ENCODE measurements at places on chromosomes 2 and 18.

GRCh38 chr18:57898506-57899124 lies 95.5 kb upstream of the ATP8B1 start:
- no peak for DNase-seq

GRCh38 chr2:71718686-71719085 lies 265.3 kb downstream of the DYSF start:
- DNase-seq: no peak

- DNase-seq: no peak
These were observed 342.9 kb downstream of the SUCLG1 start for GRCh38 chr2:84116143-84116542.

- no peak for DNase-seq
These were observed 7.3 kb upstream of the AMMECR1L start for GRCh38 chr2:127893033-127893432.

- DNase-seq: no peak
These were observed 66.9 kb upstream of the DLX2 start for GRCh38 chr2:172169611-172170010.

DNA sequence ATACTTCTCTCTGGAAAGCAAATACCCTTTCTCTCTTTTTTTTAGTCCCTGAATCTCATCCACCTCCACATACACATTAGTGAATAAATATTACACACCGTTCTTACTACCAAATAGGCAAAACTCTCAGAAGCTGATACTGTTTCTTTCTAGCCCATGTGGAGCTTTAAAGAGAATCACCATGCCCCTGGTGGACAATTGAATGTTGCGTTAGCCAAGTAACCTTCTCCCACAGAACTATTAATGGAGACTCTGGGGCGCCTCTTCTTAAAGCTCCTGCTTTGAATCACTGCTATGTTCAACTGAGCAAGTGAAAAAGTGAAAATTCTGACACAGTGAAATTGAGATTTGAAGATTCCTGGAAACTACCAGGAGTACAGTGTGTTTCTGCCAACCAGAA lies 522.8 kb upstream of the CDH7 start:
- DNase-seq: no peak

- peak; percentile 80 for DNase-seq
These were observed 67.5 kb downstream of the EMILIN2 start for GRCh38 chr18:2914185-2914880.

DNA sequence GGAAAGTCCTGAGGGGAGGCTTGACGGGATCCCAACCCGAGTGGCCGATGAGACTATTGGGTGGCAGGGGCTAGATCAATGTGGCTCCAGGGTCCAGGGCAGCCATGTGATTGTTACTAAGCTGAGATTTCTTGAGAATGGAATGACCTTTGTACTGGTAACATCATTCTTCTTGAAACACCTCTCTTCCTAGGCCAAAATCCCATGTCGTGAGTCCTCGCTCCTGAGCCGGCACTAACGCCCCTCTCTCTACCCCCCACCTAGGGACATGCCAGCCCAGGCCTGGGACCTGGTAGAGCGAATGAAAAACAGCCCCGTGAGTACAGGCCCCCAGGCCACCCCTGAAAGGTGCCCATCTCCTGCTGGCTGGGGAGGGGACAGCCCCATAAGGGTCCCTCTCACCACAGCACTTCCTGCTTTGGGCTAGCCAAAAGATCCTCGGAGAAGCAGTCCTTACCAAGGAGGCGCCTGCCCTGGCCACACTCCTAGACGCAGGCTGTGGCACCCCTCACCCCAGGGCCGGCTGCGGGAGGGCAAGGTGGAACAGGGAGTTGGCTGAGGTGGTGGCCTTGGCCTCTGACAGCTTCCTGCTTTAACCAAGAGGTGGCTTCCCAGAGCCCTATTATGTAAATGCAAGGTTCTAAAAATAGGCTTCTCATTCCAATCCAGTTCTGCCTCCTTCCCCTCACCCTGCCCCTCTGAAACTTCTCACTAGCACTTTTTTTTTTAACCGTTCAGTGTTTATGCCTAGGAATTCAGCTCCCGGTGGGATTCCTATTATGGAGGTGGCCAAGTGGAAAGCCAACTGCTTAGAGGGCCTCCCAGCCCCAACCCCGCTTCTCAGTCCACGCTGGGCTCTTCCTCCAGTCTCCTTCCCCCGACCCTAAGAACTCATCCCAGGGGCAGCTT lies 126.6 kb upstream of the PPP1CB start:
- no peak for DNase-seq

DNA sequence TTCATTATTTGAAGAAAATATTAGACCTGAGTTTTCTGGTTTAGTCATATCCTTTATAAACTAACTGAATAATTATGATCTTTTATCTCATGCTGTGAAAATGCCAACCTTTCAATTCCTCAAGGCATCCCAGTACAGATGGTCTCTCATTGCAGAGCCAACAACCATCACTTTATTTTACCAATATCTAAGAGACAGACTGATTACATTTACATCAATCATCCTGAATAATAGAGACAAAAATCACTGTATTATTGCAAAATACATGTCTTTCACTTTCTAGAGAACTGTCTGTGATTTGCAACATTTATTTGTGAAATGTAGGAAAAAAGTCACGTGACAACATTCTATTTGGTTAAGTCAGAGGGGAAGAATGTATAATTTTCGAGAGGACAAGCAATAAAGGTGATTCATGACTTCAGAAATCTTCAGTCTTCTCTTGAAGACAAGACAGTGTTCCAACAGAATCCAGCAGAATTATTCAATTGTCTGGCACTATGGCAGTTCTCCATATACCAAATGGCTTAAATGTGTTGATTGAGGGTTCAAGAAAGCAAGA lies 503.6 kb upstream of the SYT4 start:
- DNase-seq: no peak

DNA sequence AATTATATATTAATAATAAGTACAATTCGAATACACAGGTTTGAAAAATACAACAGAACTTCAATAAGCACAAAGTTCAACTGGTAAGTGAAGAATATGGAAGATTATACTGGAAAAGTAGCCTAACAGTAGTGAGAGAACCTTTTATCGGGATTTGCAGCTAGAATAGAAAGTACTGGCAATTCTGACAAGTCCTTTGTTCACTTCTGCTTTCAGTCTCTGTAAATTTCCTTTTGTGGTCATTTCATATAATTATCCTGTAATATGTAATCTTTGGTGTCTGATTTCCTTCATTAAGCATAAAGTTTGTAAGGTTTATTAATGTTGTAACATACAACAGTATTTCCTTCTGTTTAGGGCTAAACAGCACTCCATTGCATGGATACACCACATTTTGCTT lies 67.2 kb downstream of the CUL3 start:
- DNase-seq: no peak

DNA sequence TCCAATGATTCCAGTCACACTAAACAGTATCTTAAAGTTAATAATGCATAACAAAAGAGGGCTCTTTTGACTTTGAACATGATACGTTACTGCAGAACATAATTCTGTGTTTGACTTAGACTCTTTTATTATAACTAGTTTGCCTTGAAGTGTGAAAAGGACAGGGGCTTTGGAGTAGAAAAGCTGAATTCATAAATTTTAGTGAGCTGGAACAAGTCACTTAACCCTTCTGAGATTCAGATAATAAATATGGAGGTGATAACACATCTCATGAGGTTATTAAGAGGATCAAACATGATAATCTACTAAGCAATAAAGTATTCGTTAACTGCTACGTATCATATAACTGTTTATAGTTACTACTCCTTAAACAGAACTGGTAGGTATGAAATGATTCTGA lies 44.7 kb upstream of the FLACC1 start:
- no peak for DNase-seq

- no peak for DNase-seq
These were observed 795 bp downstream of the ANKRD39 start for GRCh38 chr2:96856776-96857666.

- no peak for DNase-seq
These were observed 23.1 kb downstream of the PLA2R1 start for GRCh38 chr2:160039166-160039903.

DNA sequence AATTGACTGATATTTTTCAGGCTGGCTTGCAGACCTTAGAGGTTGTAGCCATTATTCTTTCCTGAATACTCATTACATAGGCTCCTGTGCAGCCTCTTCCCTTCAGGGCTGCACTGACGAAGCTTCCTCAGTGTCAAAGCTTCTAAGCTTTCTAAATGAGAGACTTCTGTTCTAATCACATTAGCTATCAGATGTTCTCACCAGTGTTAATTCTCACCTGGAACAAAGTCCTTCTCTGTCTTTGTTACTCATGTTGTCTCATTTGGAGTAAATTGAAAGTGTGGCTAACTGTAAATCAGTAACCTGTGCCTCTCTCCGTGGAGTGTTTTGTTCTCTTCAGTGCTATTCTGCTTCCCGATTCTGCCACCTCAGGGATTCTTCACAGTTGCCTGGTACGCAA lies 76.9 kb downstream of the MC4R start:
- DNase-seq: no peak

- DNase-seq: no peak
These were observed 64.8 kb downstream of the ATF2 start for GRCh38 chr2:175103191-175103590.

DNA sequence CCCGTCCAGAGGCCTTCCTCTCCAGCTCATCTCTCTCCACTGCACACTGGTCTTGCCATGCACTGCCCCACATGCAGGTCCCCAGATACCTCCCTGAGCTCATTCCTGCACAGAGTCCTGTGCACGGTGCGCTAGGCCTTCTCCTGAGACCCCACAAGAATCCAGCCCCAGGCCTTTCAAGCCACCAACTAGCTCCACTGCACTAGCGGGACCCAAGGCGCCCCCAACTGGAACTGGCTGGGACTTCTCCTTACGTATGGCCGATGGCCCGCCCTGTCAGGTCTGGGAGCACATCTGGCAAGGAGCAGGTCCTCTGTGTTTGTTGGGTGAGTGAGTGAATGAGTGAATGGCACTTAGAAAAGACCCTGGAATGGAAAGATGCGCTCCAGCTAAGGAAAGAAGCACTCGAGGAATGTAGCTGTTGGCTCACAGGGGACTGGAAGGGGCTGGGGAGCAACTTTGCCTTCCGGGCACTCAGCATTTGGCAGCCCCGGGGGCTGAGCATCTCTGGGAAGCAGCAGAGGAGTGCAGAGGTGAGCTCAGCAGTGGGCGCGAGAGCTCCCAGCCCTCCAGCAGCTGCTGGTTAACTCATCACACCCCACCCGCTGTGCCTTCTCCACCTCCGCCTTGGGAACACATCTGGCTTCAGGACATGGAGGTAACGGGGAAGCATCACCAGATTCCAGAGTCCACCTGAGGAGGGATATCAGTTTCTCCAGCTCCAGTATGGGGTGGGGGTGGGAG lies 223.1 kb downstream of the GLI2 start:
- peak; percentile 49 for DNase-seq

DNA sequence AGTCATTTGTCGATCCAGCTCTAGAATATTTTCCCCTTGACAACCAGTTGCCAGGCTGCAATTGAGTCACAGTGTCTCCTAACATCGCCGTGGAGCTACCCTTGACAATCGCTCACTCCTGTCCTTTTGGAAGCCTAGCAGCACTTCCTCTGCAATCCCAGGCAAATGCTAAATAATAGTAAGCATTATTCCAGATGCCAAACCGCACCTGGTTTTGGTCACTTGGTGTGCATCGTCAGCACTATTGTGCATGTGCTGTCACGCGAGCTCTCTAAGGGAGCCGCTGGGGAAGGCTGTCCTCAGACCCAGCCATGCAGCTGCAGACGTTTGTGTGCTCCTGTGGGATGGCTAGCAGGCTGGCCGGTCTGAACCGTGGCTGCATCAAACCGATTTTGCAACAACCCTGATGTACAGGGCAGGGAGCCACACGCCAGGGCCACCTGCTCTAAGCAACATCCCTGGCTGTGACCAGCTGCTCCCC lies 549.5 kb upstream of the ID2 start:
- no peak for DNase-seq

GRCh38 chr2:25368660-25369059 lies 26.9 kb upstream of the DNMT3A start:
- DNase-seq: no peak

DNA sequence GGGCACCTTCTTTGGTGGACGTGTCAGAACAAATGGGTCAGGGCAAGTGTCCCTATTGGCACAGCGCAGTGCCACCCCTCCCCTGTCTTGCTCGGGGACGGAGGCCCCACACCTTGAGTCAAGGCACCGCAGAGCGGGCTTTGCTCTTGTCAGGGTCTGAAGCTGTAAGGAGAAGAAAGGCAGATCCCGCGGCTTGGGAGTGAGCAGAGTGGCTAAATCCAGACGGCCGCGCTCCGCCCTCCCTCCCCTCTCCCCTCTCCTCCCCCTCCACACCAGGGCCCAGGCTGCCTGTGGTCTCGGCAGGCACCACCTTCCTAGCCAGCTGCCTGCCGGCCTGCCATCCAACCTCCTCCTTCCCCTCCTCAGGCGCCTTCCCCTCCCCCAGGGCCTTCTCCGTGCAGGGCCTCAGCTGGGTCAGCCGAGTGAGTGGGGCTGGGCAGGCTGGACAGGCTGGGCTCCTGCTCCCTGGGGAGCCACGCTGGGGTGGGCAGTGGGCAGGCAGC lies 25.8 kb downstream of the SPEG start:
- peak; percentile 87 for DNase-seq

DNA sequence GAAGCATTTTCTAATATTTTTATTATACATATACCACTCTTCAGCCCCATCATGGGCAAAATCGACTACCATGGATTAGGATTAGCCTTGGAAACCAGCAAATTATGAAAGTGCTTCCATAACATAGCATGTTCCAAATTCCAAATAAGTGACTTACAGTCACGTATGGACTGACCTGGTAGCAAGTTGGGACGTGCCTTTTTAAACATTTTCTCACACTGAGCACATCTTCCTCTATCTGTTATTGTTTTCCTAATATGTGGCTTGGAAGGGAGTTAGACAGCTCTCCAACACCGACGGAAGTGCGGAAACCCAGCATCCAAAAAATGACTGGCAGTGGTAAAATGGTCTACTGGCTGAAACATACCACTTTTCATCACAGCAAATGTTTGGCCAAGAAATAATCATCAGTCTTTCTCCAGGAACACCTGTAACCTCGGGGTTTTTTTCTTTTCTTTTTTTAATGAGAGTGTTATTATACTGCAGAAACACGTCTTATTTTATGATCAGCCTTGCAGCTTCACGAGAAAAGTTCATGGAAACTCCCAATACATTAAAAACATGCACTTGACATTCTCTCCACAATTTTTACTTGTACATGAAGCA lies 107.0 kb downstream of the IRS1 start:
- DNase-seq: no peak

- DNase-seq: no peak
These were observed 243.5 kb upstream of the MYT1L start for GRCh38 chr2:2574401-2575180.

GRCh38 chr2:42030829-42031228 lies 17.0 kb upstream of the PKDCC start:
- DNase-seq: no peak

- DNase-seq: no peak
These were observed 11.3 kb downstream of the SLC14A2 start for GRCh38 chr18:45626330-45627203.

All from Right ventricle myocardium inferior (tissue), 1 donor.